ENCODE measurements at places on chromosomes 4 and X.

GRCh38 chr4:118099106-118099505 lies 64.8 kb downstream of the NDST3 start:
- DNase-seq, result no peak

DNA sequence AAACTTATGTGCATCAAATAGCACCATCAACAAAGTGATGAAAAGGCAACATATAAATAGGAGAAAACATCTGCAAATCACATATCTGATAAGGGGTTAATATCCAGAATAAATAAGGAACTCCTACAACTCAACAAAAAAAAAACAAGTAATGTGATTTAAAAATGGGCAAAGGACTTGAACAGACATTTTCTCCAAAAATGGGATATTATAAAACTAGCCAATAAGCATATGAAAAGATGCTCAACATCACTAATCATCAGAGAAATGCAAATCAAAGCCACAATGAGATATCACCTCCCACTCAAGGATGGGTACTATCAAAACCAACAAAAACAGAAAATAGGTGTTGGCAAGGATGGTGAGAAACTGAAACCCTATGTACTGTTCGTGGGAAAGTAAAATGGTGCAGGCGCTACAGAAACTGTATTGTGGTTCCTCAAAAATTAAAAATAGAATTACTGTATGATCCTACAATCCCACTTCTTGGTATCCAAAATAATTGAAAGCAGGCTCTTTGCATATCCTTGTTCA lies 2.4 kb downstream of the DNAJB14 start:
- no peak for DNase-seq

GRCh38 chr4:58603951-58604350 lies 1493.8 kb upstream of the IGFBP7 start:
- no peak for DNase-seq

- no peak for DNase-seq
Measured at GRCh38 chr4:120299631-120300030, 233.0 kb upstream of the MAD2L1 start.

DNA sequence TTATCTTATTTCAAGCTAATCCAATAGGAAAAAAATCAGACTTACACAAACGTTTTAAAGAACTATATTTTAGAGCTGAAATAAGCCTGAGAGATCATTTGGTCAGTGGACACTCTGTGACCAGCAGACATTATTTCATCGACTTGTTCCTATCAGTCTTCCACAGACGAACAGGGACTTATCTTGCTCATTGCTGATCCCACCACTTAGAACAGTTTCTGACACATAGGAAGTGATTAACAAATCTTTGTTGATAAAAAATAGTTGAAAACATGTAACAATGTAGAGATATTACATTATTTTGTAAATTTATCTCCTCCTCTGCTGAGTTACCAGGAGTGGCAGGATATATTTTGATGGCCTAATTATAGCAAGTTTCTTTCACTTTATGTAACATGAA lies 65.8 kb downstream of the TAPT1 start:
- peak; percentile 12 for DNase-seq

DNA sequence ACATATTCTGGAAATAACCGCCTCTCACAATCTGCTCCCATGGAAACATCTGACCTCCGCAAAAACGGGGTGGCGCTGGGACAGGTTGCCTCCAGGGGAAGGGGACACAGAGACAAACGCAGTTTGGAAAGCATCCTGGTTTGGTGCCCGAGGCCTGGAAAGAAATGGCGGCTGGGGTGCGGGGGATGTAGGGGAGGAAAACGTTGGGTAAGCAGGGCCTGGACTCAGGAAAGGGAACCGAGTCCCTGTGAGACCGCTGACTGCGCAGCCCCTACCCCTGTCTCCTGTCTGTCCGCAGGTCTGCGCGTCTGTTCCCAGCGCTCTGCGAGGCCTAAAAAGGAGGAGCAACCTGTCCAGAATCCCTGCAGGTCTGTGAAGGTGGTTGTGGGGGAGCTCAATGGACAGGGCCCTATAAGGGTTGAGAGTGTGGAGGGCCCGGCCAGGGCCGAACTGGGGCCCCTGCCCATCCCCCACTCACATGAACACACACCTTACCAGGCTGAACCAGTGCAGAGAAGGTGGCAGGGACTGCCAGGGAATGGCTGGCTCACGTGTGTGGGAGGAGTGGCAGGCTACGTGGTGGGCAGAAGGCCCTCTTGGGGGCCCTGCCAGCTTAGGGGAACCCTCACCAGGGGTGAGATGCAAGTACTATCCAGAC lies 672 bp downstream of the TCEAL3 start:
- DNase-seq, result no peak

DNA sequence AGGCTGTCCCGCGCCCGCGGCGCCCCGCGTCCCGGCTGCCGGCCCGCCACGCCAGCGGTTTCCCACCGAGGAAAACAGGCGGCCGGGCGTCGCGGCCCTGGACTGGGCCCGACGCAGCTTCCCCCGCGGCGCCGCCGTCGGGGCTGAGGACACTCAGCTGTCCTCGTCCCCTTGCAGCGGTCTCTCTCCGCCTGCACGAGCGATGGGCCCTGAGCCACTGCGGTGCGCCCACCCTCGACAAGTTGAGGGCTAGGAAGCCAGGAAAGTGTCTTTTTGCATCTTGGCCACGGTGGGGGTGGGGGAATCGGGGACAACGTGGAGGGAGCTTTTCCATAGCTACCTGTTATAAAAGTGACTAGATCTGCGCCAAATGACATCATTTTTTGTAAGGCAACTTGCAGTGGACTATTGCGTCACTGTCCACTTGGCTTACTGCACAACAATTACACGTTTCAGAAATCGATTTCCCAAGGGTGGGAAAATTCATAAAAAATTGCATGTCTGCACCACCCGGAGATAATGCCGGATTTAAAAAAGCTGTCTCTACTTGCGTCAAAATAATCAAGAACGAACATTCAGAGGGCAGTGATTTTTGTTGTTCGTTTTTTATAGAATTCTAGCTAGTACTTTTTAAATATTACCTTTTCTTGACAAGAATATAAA lies 1.1 kb downstream of the KLHL15 start:
- peak; percentile 68 for DNase-seq

DNA sequence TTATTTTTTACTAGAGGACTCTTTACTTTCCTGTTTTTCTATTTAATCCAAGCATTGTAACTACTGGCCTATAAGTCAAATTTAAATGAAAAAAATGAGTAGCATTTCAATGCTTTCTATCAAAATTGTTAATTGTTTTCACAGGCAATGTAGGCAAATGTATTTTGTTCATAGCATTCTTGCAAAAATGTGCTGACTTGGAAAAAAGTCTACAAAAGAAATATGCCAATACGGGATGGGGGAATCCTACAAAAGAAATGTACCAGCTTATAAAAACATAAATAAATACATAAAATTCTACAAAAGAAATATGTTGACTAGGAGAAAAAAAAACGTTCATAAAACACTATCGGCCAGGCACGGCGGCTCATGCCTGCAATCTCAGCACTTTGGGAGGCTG lies 14.9 kb upstream of the S100G start:
- DNase-seq, result no peak

GRCh38 chr4:13599159-13599558 lies 28.4 kb downstream of the BOD1L1 start:
- no peak for DNase-seq

DNA sequence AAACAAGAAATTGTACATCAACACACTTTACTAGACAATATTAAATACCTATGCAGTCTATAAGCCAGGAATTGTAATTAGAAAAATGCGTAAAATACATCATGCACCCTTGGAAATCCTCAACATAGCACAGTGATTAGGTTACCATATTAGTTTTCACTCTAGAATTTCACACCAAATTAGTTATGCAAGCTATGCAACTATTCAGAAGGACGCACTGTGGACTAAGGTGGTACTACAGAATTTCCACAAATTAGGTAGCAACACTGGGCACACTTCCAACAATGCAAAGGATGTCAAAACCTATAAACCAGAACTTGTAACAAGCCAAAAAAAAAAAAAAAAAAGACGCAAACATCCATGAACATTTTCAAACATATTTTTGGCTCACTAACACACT lies 71.1 kb upstream of the ZCCHC13 start:
- DNase-seq, result peak; percentile 42

GRCh38 chrX:125826080-125826479 lies 340.0 kb downstream of the DCAF12L2 start:
- no peak for DNase-seq

GRCh38 chr4:73725985-73726384 lies 14.4 kb upstream of the CXCL8 start:
- DNase-seq, result peak; percentile 92

GRCh38 chr4:20418861-20419451 lies 167.3 kb downstream of the SLIT2 start:
- peak; percentile 87 for DNase-seq

GRCh38 chr4:12042818-12043217 lies 614.1 kb upstream of the HS3ST1 start:
- no peak for DNase-seq

- peak; percentile 41 for DNase-seq
Measured at GRCh38 chr4:4386736-4387392, at the start of gene NSG1. Gene NSG1, plus strand, starts transcription at chr4:4387102. Its CDS starts 528 bp downstream, at chr4:4387630.

DNA sequence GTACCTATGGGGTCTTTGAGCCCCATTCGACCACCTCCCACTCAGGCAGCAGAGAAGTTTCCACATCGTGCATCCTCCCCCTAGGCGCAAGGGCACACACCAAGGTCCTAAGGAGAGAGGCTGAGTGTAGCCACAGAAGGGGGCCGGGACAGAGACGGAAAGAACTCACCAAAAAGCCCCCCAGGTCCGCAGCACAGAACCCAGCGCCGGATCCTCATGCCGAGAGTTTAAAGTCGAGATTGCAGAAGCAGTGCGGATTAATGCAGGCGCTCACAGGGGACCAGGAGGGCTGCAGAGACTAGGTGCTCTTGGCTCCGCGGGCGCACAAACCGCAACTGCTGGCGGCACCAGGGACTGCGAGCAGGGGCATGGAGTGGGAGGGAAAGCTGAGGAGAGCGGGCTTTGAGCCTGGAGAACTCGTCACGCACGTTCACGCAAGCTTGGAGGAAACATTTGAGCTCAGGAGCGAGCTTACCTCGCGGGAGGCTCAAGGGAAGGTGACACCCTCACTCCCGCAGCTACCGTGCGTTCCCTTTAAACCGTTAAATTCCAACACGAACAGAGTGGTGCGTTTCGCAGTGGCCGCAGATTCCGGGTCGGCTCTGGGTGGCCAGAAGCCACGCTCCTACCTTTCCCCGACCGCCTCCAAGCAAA lies 8.5 kb downstream of the NKX3-2 start:
- DNase-seq, result no peak

- no peak for DNase-seq
Measured at GRCh38 chrX:133888984-133889383, 96.4 kb downstream of the GPC3 start.
